ENCODE measurements at places on chromosomes 11 and 22. TPM values are rescaled to one million over a fixed set of nuclear protein-coding genes. Genes with fewer than 3 reads are reported as not detected.

The PDGFD gene
- total RNA-seq, result not detected

The WDR74 gene
- 183 TPM for total RNA-seq

The BBOX1 gene
- total RNA-seq, result not detected

The FAM180B gene
- total RNA-seq, result not detected

The KRTAP5-2 gene
- not detected for total RNA-seq

The GVQW3 gene
- total RNA-seq, result 2.1 TPM

The BET1L gene
- 47.9 TPM for total RNA-seq

The POU2AF1 gene
- 4.0 TPM for total RNA-seq

The ACER3 gene
- 13.4 TPM for total RNA-seq

The PATE2 gene
- total RNA-seq, result not detected

The SNX32 gene
- not detected for total RNA-seq

The NXPE1 gene
- not detected for total RNA-seq

The OR5B21 gene
- total RNA-seq, result not detected

The KRTAP5-1 gene
- not detected for total RNA-seq

The GSTT2 gene
- total RNA-seq, result 0.15 TPM

The LAYN gene
- not detected for total RNA-seq

The SLC22A8 gene
- not detected for total RNA-seq

The CASP12 gene
- total RNA-seq, result not detected

The PANX1 gene
- total RNA-seq, result 26.2 TPM

The TFIP11 gene
- 17.9 TPM for total RNA-seq

The OR4D5 gene
- total RNA-seq, result not detected

The TRPT1 gene
- total RNA-seq, result 112 TPM

The TLCD5 gene
- 0.44 TPM for total RNA-seq

The KRTAP5-7 gene
- not detected for total RNA-seq

The RAB3IL1 gene
- total RNA-seq, result not detected

The SOX6 gene
- total RNA-seq, result 3.0 TPM

The NDUFC2 gene
- total RNA-seq, result 150 TPM

The MS4A3 gene
- not detected for total RNA-seq

The PITPNM1 gene
- 67.1 TPM for total RNA-seq

The AIFM3 gene
- 30.9 TPM for total RNA-seq

The BIK gene
- 4.2 TPM for total RNA-seq

The CENPM gene
- total RNA-seq, result 140 TPM

The DDI1 gene
- total RNA-seq, result not detected

The LARGE1 gene
- total RNA-seq, result 12.6 TPM

The PLAAT2 gene
- 4.2 TPM for total RNA-seq

The EHD1 gene
- 118 TPM for total RNA-seq

The RAB36 gene
- 1.5 TPM for total RNA-seq

The CDC42BPG gene
- 22.7 TPM for total RNA-seq

The TIMP3 gene
- total RNA-seq, result not detected

The OR8D4 gene
- not detected for total RNA-seq

The TRIM3 gene
- 37.9 TPM for total RNA-seq

The SMTNL1 gene
- total RNA-seq, result not detected

The LAMTOR1 gene
- total RNA-seq, result 143 TPM

The CYTH4 gene
- not detected for total RNA-seq

The MUC2 gene
- total RNA-seq, result 9.1 TPM

The HTR3B gene
- total RNA-seq, result not detected

The KCNJ1 gene
- not detected for total RNA-seq

The KCNK7 gene
- total RNA-seq, result 2.5 TPM

The GAL3ST1 gene
- 7.8 TPM for total RNA-seq

The ZC3H7B gene
- 40.9 TPM for total RNA-seq

The PRCP gene
- 7.0 TPM for total RNA-seq

The P4HA3 gene
- not detected for total RNA-seq
